PC-9 (cell line): ENCODE measurements at places on chromosomes 3 and 15. TPM values are rescaled to one million over a fixed set of nuclear protein-coding genes. Genes with fewer than 3 reads are reported as not detected.

GRCh38 chr3:99696497-99696896, 58.1 kb downstream of the COL8A1 start:
- H3K36me3 ChIP-seq = no peaks in the 10 kb centered on the region
- no peak overlapping the region for H3K27ac ChIP-seq
- H3K4me3 ChIP-seq = no peak overlapping the region
- no peak for DNase-seq

Gene IQCF5
- not detected in 2 replicates for total RNA-seq

- H3K27me3 ChIP-seq = no peaks in the 10 kb centered on the region
- peak overlapping the region; percentile 87 for H3K27ac ChIP-seq
These were observed 64.8 kb upstream of the BCL6 start for GRCh38 chr3:187810021-187810446.

Gene CTDSPL
- total RNA-seq = 118 and 124 TPM in 2 replicates

- H3K36me3 ChIP-seq = no peaks in the 10 kb centered on the region
- H3K27ac ChIP-seq = peak overlapping the region; percentile 95
- H3K4me1 ChIP-seq = peaks cover 33% of the 10 kb centered on the region
These were observed 78.8 kb downstream of the ADAMTSL3 start for GRCh38 chr15:83732770-83733169.

Gene MAGI1
- total RNA-seq = 23.3 and 24.1 TPM in 2 replicates

GRCh38 chr3:183131186-183131725, 31.3 kb downstream of the LAMP3 start:
- H3K27ac ChIP-seq = no peak overlapping the region
- DNase-seq = no peak
- no peaks in the 10 kb centered on the region for H3K36me3 ChIP-seq
- H3K4me3 ChIP-seq = no peak overlapping the region

DNA sequence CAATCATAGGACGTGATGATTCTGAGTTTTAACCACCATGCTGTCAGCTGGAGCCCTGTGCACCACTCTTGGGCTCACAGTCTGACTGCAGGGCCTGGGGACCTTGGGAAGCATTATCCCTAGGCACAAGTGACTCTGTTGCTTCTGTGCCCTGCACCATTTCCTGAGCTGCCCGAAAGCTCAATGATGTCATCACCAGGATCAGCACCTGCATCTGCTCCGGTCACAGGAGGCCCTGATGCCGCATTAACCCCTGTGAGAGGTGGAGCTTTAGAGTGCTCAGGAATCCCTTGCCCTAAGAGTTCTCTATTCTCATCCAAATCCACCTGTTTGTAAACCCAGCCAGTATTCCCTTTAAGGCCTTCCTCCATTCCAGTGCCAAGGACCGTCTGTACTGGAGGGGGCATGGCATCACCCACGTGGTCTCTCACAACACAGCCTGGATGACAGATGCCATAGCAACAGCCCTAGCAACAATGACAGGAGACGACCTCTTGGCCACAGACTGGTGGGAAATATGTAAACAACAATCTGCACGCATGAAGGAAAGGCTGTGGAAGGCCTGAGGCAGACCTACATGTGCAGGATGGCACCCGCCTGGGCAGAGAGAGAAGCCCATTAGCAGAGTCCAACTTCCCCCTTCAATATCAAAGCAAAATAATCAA, 37.9 kb downstream of the NTRK3 start:
- H3K4me3 ChIP-seq = no peak overlapping the region
- no peaks in the 10 kb centered on the region for H3K36me3 ChIP-seq

DNA sequence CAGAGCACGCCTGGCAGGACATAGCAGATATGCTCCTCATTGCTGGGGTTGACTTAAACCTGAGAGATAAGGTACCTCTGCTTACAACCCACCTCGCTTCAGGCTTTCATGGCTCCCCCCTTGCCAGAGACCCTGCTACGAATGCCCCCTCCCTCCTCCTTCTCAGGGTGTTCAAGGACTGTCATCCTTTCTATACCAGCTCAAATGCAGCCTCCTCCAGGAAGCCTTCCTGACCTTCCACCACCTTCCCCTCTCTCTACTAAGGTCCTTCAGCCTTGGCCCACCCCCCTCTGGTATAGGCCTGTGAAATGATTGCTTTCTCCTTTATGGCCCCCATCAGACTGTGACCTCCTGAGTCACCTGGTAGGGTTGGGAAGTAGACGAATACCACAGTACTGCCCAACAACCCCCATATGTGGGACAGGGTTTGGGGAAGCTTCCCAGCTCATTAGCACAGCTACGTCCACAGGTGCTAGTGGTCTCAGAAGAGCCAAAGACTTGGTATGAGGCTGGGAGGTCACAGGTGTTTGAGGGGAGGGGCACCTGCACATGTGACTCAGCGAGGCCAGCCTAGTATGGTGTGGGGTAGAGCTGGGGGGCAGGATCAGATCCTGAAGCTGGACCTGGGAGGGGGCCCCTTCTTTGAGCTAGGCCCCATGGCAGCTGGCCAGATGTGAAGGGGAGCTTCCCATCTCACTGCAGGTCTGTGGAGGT, 32.0 kb downstream of the ANKDD1A start:
- no peaks in the 10 kb centered on the region for H3K27me3 ChIP-seq
- H3K27ac ChIP-seq = no peak overlapping the region
- H3K4me1 ChIP-seq = no peaks in the 10 kb centered on the region
- no peaks in the 10 kb centered on the region; the same call in 1 of the 2 replicates for H3K36me3 ChIP-seq
- H3K4me3 ChIP-seq = no peak overlapping the region

DNA sequence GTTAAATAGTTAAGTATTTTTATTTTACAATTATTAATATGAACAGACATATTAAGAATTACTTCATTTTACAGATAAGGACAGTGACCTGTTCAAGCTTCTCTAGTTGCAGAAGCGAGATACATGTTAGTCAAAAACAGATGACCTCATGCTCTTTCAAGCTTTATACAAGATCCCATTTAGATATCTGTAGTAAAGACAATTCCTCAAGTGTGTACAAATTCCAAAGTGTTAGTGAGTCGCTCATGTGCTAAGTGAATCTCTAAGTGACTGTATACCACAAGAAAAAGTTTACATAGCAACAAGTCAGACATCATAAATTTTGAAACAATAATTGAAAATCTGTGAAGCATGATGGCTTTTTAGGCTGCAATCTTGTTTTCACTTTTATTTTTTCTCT, 293.8 kb downstream of the ROBO1 start:
- no peaks in the 10 kb centered on the region for H3K4me1 ChIP-seq
- H3K27ac ChIP-seq = no peak overlapping the region
- H3K4me3 ChIP-seq = no peak overlapping the region
- H3K36me3 ChIP-seq = no peaks in the 10 kb centered on the region

GRCh38 chr3:32842531-32842931, 24.7 kb downstream of the TRIM71 start:
- no peak overlapping the region for H3K4me3 ChIP-seq
- no peaks in the 10 kb centered on the region for H3K27me3 ChIP-seq
- H3K27ac ChIP-seq = no peak overlapping the region
- H3K36me3 ChIP-seq = no peaks in the 10 kb centered on the region

Gene TMEM40
- total RNA-seq = 30.5 and 33.9 TPM in 2 replicates

DNA sequence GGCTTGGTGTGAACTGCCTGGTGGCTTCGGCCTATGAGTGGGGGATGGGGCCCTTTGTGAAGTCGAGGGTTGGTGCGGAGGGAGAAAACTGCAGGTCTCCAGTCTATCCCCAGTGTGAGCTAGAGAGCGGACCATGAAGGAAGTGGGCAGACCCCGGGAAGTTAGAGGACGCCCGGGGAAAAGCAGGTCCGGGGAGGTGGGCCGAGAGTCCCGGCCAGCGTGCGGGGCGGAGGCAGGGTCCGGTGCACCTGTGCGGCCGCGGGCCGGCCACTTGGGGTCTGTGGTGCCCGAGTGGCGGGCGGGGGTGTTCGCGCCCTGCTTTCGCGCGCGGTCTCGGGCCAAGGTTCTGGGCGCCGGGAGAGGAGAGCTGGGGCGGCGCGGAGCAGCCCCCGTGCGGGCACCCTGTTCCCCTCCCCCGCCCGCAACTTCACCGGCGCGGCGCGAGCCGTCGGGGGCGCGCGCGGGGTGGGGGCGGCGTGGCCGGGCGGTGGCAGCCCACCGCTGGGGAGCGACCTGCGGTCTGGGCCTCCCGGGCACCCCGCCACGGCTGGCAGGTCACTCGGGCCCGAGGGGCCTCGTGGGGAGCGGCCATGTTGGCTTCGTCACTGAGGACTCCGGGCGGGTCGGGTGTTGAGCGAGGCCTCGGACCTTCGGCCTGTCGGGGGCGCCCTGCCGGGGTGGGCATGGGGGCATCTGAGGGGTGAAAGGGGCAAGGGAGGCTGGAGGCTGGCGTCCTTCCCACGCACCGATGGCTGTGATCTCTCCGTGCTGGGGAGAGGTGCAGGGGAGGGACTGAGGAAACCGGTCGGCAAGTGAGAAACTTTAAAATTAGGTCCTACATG, 4.8 kb downstream of the UBE2E1 start:
- H3K4me3 ChIP-seq = peak overlapping the region; percentile 97
- H3K4me1 ChIP-seq = peaks cover 49% of the 10 kb centered on the region
- no peak for DNase-seq
- peaks cover 51% of the 10 kb centered on the region for H3K36me3 ChIP-seq
- H3K27me3 ChIP-seq = no peaks in the 10 kb centered on the region

Gene IL17RB
- total RNA-seq = not detected in 2 replicates

GRCh38 chr3:56930706-56931105, 129.0 kb upstream of the ARHGEF3 start:
- no peak overlapping the region for H3K4me3 ChIP-seq
- no peak for DNase-seq

Gene SHC4
- total RNA-seq = 0.18 and 0.44 TPM in 2 replicates

- no peaks in the 10 kb centered on the region for H3K4me1 ChIP-seq
- H3K4me3 ChIP-seq = no peak overlapping the region
- no peak for DNase-seq
These were observed 3.9 kb upstream of the SH3GL3 start for GRCh38 chr15:83443076-83443847.

DNA sequence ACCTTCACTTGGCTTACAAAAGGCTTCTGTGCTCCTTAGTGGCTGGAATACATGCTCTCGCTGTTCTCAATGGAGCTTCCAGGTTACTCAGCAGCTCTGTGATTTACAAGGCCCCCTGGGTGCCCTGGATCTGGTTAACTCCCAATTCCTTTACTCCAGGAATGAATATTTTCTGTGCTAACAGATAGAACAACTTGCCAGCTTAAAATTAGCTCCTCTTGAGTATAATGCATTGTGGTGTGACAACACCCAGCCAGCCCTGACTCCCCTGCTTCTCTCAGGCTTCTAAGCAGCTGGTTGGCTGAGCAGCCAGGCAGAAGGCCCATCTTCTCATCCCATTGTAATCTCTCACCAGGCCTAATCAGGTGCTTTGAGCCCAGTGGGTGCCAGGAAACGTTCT, 246.4 kb downstream of the ALCAM start:
- no peaks in the 10 kb centered on the region for H3K27me3 ChIP-seq
- no peaks in the 10 kb centered on the region for H3K36me3 ChIP-seq
- DNase-seq = no peak
- H3K27ac ChIP-seq = no peak overlapping the region
- peaks cover 26% of the 10 kb centered on the region for H3K4me1 ChIP-seq

DNA sequence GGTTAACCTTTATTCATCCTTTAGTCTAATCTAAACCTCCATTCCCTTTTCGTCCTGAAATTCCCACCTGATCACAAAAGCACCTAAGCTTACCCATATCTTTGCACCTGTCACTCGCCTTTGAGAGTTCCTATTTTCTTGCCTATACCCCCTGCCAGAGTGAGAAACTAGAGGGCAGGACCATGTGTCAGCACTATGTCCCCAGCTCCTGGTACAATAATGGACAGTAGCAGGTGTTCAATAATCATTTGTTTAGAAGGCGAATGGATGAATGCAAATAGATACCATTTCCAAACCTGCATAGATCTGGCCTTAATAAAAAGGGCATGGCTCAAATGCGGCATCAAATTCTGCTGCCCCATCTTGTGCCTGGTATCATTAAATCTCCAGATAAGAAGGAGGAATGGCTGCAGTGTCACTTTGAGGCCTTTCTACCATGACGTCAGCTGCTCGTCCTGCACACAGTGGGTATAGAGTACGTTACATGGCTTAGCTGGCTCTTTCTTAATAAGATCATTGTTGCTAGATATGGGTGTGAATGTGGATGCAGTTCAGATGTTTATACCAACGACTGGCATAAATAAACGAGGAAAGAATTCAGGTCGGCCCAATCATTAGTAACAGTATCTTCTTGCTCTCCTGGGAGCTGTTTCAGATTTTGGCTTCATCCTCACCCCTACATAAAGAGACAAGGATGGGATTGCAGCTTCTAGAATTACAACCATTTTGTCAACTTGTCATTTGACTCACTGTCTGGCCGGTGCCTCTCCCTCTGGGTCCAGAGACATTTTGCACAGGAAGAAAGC, 148.7 kb downstream of the RORA start:
- H3K4me3 ChIP-seq = no peak overlapping the region
- H3K4me1 ChIP-seq = no peaks in the 10 kb centered on the region
- H3K27ac ChIP-seq = no peak overlapping the region
- DNase-seq = no peak

DNA sequence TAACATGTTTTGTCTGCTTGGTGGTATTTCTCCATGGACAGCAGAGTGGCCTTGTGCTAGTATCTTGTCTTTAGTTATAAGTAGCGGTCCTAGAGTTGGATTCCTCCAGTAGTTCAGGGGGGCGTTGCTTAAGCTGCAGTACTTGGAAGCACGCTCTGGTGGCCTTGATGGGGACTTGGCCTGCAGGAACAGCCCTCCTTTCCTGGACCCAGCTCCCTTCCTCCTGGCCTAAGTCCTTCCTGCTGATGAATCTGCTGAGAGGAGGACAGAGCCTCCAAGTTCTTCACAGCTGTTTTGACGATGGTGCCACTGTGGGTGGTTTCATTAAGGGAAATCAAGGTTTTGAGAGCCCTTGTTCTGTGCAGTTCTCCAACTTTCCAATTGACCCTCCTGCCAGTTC, 38.6 kb upstream of the SEC22A start:
- no peak overlapping the region for H3K4me3 ChIP-seq
- no peaks in the 10 kb centered on the region for H3K4me1 ChIP-seq
- H3K36me3 ChIP-seq = 0 out of 2 replicates have a peak, but pooled peaks cover 6% of the 10 kb centered on the region
- H3K27ac ChIP-seq = no peak overlapping the region
- DNase-seq = no peak

DNA sequence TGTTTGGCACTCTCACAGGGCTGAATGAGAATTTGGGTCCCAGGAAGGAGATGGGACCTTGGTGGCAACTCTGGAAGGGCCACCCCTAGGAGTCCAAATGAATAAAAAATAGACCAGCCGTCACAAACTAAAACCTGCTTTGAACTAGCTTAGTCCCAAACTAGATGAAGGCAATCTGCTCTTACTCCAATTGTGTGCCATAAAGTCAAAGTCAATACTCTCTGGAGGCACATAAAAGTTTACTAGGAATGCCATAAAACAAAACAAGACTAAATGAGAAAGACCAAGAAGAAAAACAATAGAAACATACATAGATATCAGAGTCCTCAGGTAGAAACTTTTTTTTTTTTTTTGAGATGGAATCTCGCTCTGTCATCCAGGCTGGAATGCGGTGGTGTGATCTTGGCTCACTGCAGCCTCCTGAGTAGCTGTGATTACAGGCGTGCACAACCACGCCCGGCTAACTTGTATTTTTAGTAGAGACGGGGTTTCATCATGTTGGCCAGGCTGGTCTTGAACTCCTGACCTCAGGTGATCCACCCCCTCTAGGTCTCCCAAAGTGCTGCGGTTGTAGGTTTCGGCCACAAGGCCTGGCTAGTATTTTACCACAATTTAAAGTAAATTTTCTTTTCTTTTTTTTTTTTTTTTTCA, 8.1 kb downstream of the GOLGA6L2 start:
- no peak overlapping the region for H3K4me3 ChIP-seq
- no peak overlapping the region for H3K27ac ChIP-seq
- DNase-seq = no peak
- no peaks in the 10 kb centered on the region for H3K36me3 ChIP-seq

GRCh38 chr15:20643024-20643770, 101.6 kb upstream of the GOLGA6L6 start:
- H3K27ac ChIP-seq = no peak overlapping the region
- H3K27me3 ChIP-seq = peaks cover 39% of the 10 kb centered on the region
- DNase-seq = no peak
- no peak overlapping the region for H3K4me3 ChIP-seq
- no peaks in the 10 kb centered on the region for H3K36me3 ChIP-seq
